ENCODE measurements at places on chromosomes 12 and 14.

GRCh38 chr12:24617471-24617870, 331.4 kb downstream of the BCAT1 start:
- no peak for DNase-seq

DNA sequence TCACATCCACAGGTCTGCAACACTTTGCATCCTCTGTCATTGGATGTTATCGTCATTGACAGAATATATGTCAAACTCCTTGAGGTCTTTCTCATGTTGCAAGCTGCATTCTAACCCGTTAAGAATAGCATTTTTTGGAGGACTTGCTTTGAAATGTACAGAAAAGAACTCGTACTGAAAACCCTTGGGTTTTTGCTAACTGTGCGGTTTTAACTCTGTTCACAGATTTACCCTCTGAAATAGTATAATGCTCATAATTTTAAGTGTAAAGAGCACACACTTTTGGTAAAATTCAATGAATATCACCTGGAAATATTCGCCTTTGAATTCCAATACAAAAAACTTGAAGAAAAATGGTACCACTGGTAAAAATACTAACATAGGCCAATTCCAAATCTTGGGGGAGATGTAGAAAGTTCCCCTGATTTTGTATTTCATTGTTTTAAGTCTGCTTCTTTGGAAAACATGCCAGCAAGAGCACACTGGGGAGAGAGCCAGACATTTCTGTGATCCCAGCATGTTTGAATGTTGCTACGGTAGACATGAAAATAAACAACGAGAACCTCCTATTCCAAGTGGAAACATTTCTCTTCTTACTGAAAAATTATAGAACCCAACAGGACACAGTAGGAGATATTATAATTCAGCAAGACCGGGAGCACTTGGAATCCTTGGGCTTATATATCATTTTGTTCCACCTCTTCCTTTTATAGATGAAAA, 446.0 kb downstream of the AEBP2 start:
- no peak for DNase-seq

GRCh38 chr14:74554742-74555362, 57.2 kb downstream of the LTBP2 start:
- no peak for DNase-seq

- peak; percentile 65 for DNase-seq
Measured at GRCh38 chr12:92593734-92594402, 108.9 kb upstream of the PLEKHG7 start.

DNA sequence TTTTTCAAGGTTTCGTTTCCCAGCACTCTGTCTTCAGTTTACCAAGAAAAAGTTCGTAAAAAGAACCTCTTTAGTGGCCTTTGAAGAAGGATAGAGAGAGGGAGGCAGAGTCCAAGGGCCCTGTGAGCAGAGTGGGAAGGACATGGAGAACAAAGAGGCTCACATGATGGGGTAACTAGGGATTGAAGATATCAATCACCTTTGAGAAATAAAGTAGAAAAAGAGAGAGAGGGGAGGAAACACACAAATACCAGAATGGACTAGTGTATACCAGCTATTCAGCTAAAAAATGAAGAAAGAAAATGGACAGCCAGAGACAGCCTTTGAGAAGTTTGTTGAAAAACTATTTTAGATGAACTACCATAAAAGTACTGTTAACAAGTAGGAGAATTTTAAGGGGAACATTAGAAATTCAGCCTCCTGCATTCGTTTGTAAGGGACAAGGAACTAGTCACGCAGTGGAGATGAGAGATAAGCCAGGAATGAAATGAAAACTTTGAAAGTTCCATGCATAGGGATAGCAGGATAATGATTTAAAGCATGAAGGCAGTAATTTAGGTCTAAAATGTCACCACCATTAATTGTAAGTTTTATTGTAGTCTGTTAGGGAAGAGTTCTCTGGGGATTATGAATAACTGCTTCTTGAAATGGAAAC, 82.1 kb downstream of the SPTSSA start:
- no peak for DNase-seq

- DNase-seq: no peak
Measured at GRCh38 chr14:80426683-80427082, 215.4 kb upstream of the DIO2 start.

- DNase-seq: no peak
Measured at GRCh38 chr12:82746668-82747067, 60.0 kb downstream of the TMTC2 start.

DNA sequence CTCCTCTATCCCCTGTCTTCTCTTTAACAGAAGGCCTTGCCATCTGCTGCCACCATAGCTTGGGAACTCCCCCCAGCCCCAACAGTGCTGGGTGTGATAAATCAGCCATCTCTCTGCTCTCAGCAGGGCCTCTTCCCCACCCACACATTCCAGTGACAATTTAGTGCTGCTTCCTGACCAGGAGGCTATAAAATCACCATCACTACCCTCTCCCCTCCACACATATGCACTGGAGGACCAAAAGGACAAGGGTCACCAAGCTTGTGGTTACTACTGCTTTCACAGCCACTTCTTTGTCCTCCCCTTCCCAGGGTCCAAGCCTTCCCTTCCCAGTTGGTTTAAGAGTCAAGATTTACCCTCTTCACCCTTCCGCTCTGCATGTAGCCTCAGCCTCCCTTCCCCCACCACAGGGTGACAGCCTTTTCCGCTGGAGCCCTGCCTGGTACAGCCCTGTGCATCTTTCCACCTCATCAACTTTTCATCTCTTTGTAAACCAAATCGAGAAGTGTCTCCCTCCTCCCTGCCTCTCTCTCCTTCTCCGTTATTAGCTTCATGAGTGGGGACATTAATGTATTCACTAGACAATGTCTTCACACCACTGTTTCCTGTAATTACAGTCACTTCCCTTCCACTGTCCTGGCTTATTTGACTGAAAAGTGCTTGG, 9.4 kb downstream of the PSMB5 start:
- DNase-seq: no peak

GRCh38 chr12:116547955-116548501, 11.2 kb upstream of the MAP1LC3B2 start:
- DNase-seq: no peak

DNA sequence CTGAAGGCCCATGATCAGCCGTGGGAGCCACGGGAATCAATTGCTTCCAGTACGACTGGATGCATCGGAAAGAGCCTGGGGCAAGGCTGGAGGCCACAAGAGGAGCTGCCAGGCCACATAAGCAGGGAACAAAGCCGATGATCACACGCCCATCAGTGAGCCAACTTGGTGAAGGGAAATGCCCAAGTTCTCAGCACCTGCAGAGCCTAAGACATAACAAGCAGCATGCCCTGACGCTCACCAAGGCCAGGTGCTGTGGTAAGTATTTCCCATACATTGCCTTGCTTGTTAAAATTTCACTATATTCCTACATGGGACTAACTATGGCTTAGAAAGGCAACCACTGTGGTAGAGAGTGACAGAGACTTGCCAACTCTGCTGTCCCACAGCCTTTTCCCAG, 555.9 kb downstream of the BCL11B start:
- no peak for DNase-seq

- no peak for DNase-seq
Measured at GRCh38 chr14:22012452-22012851, 338.8 kb upstream of the OR4E1 start.

- peak; percentile 78 for DNase-seq
Measured at GRCh38 chr12:47808050-47808449, 11.7 kb downstream of the HDAC7 start.

DNA sequence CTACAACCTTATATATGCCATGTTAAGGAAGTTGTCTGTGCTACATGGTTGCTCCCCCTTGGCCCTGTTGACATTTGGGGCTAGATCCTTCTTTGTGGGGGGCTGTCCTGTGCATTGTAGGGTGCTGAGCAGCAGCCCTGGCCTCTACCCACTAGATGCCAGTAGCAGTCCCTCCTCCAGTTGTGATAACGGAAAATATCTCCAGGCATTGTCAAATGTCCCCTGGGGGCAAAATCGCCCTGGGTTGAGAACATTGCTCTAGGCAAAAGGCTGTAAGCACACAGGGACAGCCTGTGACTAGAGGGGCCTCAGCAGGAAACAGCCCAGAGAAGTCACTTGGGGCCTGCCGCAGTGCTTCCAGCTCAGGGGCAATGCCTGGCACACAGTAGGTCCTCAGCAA, 1100.3 kb downstream of the BCL11B start:
- DNase-seq: no peak

- no peak for DNase-seq
Measured at GRCh38 chr12:32893043-32893442, 3.5 kb downstream of the PKP2 start.

- no peak for DNase-seq
Measured at GRCh38 chr12:12482959-12483358, 79.7 kb downstream of the DUSP16 start.

DNA sequence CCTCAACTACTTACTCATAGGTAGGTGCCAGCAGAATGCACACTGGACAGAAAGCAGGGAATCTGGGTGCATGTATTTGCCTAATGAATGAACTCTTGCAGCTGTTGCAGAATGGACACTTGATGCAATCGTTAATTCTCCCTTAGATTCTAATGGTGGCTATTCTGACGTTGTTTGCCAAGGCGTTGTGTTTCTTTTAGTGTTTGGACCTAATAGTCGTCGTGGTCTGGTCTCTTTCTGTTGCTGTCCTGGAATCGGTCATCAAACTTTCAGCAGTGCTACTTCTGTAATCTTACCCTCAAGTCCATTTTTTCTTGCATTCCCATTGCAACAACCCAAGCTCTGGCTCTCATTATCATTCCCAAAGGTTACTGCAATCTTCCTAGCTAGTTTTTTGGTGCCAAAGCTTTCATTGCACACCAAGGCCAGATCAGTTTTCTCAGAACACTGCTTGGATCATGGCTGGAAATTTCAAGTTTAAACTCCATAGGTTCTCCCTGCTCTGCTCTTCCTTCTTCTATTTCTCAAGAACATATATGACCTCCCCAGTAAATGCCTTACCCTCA, 31.3 kb downstream of the BMP4 start:
- DNase-seq: no peak

- no peak for DNase-seq
Measured at GRCh38 chr14:89700801-89701200, 253.7 kb downstream of the EFCAB11 start.

- DNase-seq: no peak
Measured at GRCh38 chr14:98605043-98605442, 667.0 kb downstream of the BCL11B start.

- no peak for DNase-seq
Measured at GRCh38 chr14:69153873-69154270, 953 bp upstream of the DCAF5 start.

DNA sequence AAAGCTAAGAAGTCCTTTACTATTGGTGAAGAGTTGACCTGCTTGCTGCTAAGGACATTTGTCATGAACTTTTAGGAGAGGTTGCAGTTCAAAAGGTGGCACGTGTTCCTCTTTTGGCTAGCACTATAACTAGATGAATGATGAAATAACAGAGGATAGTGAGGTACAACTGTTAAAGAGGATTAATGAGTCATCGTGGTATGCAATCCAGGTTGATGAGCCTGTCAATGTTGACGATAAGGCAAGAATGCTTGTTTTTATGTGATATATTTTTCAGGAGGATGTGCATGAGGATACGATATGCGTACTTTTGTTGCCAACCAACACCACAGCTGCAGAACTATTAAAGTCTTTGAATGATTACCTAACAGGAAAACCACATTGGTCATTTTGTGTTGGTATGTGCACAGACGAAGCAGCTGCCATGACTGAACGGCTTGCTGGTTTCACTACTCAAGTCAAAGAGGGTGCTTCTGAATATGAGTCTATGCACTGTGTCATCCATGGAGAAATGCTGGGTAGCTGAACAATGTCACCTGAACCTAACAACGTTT, 10.6 kb downstream of the CEP128 start:
- DNase-seq: no peak
